ENCODE measurements at places on chromosomes 11 and 22.
A peak's percentile ranks its signal among the peaks of the same experiment; 100 is the strongest.

GRCh38 chr11:13949876-13950275, 12.6 kb upstream of the SPON1 start:
- DNase-seq: no peak

GRCh38 chr22:27107824-27108223, 450.4 kb downstream of the MIAT start:
- no peak for DNase-seq

- no peak for DNase-seq
Observed at GRCh38 chr22:21928048-21928447, 24.6 kb downstream of the PPM1F start.

DNA sequence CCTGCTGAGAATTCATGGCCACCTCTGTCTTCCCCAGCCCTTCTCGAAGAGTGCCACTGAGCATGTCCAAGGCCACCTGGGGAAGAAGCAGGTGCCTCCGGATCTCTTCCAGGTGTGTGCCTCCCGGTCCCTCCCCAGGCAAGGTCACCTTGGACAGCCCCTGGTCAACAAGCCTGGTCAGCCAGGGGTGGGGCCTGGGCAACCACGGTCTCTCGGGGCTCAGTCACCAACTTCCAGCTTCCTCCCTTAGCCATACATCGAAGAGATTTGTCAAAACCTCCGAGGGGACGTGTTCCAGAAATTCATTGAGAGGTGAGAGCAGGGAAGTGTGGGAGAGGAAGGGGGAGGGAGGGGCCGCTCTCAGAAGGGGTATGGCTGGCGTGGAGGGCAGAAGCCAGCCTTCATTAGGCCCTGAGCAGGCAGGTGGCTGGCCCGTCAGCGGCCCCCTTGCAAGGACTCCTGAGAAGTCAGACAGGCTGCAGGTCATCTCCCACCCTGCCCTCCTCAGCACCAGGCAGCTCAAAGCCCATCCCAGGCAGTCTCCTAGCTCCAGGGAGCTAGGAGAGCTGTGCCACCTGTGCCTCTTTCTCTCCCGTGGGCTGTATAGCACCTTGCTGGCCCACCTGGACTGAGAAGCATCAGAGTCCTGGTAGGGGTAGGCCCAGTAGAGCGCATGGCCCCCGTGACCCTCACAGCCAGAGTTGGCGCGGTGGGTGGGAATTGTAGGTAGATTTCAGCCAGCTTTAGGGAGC, 9.3 kb upstream of the ANKRD13D start:
- DNase-seq: no peak

DNA sequence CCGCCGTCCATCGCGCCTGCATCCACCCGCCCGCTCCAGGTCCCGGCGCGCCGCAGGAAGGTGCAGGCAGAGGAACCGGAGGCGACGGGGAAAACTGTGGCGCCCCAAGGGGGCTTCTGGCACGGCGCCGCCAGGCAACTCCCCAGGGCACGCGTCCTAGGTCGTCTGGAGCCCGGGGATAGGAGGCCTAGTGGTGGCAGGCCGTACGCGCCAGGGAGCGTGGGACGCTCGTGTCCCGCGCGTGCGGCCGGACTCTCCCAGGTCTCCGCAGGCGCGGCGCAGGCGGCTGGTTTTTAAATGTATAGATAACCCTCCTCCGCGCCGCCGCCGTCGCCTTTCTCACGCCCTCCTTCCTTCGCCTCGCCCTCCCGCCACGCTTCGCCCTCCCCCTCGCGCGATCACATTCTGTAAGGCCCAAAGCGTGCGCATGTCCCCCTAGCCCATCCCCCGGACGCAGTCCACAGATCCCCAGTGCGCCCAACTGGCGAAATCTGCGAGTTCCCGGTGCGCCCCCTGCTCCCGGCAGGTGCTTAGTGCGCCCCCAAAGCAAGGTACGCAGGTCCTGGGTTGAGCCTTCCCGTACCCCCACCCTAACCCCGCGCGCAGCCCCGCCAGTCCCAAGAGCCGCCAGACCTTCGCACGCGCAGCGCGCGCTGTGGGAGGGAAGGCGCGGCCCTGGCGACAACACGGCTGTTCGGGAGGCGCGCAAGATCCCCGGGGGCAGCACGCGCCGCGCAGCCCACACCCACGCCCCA, at the start of gene ASCL2:
TSS of gene ASCL2 (minus strand) at position 267 of the 755 bp plus-strand sequence. CDS start at position 11, 256 bp downstream.
- DNase-seq: no peak

DNA sequence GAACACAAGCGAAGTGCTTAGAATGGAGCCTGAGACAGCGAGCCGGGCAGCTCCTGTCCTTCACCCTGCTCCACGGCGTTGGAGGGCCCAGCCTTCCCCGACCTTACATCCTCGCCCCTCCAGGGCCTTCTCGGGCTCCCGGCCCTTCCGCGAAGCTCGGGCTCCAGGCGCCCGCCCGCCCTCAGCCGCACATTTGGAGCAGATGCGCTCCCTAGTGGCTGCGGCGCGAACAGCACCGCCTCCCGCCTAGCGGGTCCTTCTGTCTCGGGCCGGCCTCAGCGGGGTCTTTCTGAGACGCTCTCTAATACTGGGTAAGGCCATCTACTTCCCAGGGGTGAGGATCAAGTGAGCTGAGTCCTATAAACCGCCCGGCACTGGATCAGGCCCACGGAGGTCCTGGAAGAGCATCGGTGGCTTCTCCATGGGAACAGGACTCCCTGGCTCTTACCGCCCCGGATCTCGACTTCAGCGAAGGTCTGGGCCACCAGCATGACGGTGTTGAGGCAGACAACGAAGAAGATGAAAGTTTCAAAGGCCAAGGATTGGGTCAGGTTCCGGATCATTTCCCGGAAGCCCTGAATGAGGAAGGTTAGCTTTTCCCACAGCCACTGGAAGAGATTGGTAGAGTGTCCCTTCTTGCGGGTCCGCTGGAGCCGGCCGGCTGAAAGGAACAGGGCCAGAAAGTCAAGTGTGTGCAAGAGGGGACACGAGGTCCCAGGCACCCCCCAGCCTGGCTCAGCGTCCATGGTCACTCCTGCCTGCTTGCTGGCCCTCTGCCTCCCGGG, 3.7 kb downstream of the CATSPER1 start:
- DNase-seq: peak; percentile 13

GRCh38 chr22:35192129-35192918, 65.0 kb upstream of the HMGXB4 start:
- no peak for DNase-seq

DNA sequence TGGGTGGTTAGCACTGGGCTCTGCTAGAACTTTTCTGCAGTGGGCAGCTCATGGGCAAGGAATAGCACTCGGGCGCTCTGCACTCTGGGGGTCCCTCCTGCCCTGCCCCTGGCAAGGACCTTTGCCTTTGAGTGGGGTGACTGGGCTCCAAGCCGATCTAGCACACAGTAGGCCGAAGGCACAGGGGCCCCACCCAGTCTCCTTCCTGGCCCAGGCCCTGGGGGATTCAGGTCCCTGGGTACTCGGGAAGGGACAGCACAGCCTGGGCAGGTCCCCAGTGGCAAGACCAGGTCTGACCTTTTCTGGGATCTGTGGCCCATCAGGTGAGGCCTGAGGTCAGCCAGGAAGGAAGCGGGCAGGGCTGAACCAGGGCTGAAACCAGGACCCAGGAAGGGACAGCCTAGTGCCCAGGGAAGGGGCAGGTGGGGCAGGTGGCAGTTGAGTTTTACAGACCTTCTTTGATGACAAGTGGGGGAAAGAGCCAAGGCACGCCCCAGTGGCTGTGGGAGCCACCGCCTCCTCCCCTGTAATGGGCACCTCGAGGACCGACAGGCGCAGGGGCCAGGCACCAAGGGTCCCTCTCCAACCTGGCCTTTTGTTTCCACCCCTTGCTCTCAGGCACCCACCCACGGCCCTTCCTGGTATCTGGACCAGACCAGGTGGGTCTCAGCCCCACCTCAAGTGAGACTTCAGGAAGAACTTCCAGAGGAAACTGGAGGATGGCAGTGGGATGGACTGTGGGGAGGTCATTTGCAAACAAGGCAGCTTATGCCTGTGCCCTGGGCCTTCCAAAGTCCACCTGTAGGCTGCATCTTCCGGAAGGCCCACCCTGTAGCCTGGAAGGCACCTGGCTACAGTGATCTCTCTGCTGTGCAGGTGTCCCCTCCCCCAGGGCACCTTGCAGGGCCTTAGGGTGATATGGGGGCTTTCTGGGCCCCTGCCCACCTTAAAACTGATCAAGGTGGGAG, 883 bp upstream of the AIFM3 start:
- DNase-seq: no peak

DNA sequence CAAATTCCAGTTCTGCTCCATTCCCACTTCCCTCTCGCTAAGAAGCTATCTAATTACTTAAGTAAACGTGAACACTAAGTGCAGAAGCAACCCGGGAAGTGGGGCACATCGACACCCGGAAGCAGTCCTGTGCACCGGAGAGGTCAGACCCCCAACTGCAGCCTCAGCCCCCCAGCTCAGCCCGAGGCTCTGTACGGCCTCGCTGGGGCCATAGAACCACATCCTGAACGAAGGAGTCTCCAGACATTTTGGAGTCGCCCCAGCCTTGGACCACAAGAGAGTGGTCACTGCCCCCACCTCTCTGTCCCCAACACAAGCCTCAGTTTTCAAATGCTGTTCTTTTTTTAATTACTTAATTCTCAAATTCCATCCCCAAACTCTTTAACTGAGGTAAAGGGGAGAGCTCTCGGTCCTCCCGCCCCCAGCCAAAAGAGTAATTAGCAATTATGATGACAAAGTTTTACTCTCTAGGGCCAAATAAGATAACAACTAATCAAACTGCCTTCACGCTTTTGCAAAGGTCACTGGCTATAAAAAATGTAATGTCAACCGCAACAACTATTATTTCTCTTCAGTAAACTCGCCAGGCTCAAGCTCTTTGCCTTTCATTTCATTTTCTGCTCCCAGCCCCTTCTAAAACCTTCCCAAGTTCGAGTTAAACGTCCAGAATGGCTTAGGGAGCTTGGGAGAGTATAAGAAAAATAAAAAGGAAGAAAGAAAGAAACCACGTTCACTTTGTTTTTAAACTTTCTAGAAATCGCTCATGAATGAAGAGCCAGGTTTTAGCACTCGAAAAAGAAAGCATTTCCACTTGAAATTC, 2.2 kb downstream of the PAX6 start:
- DNase-seq: no peak

DNA sequence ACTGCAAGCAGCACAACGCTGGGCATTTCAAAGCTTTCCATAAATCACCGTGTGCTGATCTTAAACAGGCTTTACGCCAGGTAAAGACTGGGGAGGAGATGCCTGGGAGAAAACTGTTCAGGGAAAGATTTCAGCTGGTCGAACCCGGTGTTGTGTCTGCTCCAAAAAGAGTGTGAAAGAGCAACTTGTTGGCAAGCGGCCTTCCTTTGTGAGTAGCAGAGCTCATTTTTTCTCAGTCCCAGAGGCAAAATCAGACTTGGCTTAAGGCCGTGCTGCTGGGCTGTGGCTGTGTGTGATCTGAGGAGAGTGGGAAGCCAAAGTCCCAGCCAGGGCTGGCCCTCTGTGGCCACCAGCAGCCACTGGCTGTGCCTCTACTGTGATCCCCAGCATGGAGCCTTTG, 75.7 kb upstream of the E2F8 start:
- DNase-seq: no peak

DNA sequence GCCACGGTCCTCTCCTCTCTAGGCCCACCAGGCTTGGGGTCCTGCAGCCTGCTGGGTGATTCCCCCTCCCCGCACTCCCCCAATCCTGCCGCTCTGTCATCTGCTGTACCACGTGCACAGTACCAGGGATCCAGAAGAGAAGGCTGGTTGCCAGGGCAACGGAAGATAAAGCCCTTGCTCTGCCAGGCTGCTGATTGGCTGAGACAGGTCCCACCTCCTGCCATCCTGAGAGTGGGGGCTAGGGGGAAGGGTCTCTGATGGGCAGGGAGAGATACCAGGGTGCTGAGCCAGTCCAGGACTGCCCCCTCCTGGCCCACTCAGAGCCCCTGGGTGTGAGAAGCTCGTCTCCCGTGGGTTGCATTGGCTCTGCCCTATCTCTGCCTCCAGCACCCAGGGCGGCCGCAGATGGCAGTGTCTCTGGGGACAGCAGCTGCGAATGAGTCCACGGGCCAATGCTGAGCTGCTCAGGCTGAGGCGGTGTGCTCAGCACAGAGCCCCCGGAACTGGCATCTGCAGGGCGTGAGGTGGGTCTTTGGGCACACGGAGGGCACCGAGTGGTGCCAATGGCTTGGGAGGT, at the start of gene SMIM45:
TSS of gene SMIM45 (plus strand) at position 253 of the 577 bp plus-strand sequence.
- peak; percentile 92 for DNase-seq

DNA sequence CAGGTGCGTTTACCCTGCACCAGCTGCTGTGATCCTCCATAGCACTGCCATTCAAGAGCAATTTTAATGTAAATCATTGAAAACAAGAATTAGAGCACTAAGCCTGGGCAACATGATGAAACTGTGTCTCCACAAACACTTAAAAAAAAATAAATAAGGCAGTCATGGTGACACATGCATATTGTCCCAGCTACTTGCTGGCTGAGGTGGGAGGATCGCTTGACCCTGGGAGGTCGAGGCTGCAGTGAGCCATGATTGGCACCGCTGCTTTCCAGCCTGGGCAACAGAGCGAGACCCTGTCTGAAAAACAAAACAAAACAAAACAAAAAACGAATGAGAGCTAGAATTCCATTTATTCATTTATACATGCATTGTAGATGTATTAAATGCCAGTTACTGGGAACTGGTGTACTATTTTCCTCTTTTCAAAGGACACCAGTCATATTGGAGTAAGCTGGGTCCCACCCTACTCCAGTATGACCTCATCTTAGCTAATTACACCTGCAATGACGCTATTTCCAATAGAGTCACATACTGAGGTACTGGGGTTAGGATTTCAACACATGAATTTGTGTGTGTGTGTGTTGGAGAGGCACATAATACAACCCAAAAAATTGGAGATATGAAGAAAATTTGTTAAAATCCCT, 101.9 kb downstream of the MICAL2 start:
- no peak for DNase-seq

GRCh38 chr11:57237204-57237681, at the start of gene APLNR:
Gene APLNR, minus strand, starts transcription at chr11:57237250. Its CDS starts 246 bp downstream, at chr11:57237004.
- no peak for DNase-seq

- DNase-seq: no peak
Observed at GRCh38 chr11:94537031-94537600, 6.6 kb upstream of the FUT4 start.

GRCh38 chr11:32297611-32298011, 137.7 kb downstream of the WT1 start:
- DNase-seq: no peak

DNA sequence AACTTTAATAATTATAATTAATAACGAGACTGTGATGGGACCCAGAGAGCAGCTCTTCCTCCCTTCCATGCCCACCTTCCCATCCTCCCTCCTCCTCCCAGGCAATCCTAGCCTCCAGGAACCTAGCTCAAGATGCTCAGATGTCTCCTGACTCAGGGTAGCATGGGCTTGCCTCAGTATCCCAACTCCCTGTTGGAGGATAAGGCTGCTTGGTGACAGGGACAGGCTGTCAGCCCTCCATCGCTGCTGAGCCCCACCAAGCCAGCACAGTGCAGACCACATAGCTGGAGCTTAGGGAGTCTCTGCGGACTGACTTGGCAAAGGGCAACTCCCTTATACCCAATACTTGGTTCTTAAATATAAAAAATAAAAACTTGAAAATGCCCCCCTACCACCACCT, 11.5 kb downstream of the MYH9 start:
- DNase-seq: no peak

Data from C1 segment of cervical spinal cord (tissue), 14 donors.